ENCODE measurements at places on chromosomes 11 and 22.

DNA sequence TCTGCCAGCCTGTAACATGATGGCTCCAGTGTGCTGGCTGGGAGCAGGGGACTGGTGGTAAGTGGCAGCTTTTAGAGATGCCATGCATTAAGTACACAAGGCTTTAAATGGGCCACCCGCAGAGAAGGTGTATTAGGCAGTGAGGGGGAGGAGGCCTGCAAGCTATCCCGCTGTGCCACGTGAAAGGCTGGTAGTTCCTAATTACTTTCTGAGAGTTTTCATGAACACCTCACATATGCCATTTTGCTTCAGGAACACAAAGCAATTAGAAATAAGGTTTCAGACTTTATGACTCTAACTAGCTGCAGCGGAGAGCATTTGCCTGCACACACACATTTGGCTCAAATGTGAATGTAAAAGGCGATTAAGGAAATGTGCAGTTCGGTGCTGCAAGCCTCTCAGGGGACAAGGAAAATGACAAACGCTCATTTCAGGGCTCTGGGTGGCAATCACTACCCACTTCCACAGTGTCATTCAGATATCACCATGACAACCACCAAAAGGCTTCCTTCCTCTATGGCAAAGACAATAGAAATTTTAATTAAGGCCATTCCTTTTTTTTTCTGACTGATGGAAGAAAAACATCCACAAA is 116.6 kb downstream of the PLEKHA7 start:
- DNase-seq = peak; percentile 58

DNA sequence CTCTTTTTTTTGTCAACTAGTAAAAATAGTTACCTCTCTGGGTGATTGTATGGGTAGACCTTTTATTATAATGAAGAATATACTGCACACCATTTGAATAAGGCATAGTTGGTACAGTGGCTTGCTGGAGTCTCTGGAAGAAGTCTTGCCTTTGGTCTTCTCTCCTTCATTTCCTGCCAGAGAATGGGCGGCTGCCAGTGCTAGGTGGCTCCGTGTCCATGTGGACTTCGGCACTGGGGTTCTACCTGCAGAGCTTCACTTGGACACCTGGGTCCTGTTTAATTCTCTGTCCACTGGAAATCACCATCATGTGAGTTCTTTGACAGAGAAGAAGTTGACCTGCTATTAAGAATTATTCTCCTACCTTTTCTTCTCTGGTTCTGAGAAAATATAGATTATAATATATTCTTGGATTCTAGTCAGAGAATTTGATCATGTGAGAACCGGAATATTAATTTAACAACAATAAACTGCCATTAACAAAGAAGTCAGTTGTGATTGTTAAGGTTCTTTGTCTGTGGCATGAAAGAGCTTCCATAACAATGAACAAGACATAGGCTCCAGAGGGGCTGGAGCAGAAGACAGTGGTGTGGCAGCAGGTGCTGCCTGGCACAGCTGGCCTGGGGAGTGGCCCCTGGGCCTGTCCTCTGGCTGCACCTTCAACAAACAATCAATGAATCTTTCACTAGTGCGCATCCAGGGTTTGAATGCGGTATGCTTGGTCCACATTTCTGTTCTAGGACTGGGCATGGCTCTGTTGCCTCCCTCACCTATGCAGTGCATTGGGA is 77.5 kb downstream of the PPFIBP2 start:
- DNase-seq = no peak

- no peak for DNase-seq
These were observed 409.5 kb downstream of the MIAT start for GRCh38 chr22:27066856-27067255.

DNA sequence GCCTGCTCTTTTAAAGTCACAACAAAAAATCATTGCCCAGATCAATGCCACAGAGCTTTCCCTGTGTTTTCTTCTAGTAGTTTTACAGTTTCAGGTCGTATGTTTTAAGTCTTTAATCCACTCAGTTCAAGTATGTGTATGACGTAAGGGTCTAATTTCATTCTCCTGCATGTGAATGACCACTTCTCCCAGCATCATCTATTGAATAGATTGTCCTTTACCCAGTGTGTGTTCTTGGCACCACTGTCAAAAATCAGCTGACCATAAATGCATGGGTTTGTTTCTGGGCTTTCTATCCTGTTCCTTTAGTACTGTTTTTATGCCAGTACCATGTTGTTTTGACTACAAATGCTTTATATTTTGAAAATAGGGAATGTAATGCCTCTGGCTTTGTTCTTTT is 28.1 kb downstream of the INTS4 start:
- DNase-seq = no peak

GRCh38 chr11:1546536-1547466 is 25.3 kb downstream of the DUSP8 start:
- peak; percentile 36 for DNase-seq

- DNase-seq = no peak
These were observed 1.2 kb upstream of the CASTOR1 start for GRCh38 chr22:30290342-30291057.

DNA sequence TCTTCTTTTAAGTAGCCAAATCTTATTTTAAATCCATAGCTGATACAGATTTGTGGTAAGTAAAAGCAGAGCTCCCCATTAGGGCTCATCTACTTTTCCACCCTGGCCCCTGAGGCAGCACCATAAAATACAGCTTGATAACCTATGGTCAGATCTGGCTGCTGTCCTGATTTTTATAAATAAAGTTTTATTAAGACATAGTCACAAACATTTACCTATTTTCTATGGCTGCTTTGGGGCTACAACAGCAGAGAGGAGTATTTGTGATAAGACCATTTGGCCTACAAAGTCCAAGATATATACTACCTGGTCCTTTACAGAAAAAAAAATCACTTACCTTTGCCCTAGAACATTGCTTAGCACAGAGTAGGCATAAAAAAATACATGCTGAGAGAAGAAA is 200.0 kb upstream of the SEZ6L start:
- no peak for DNase-seq

- no peak for DNase-seq
These were observed 164.0 kb upstream of the PDGFD start for GRCh38 chr11:104327861-104328511.

DNA sequence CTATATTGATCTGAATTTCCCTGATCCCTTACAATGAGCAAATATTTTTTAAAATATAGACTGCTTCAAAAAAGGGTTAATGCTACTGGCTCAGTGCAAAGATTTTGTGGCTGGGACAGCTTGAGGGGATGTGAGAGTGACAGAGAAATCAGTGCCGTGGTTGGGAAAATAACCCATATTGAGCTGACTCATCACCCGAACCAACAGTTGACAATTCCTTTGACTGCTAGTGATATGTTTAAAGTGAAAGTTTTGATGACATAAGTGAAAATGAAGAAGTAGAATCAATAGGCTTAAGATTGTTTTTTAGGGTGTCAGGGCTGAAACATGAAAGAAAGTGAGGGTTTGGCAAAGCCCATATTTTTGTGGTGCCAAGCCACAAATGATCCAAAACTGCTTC is 257.1 kb upstream of the TENM4 start:
- DNase-seq = no peak
